ENCODE measurements at places on chromosomes 6 and 20.

DNA sequence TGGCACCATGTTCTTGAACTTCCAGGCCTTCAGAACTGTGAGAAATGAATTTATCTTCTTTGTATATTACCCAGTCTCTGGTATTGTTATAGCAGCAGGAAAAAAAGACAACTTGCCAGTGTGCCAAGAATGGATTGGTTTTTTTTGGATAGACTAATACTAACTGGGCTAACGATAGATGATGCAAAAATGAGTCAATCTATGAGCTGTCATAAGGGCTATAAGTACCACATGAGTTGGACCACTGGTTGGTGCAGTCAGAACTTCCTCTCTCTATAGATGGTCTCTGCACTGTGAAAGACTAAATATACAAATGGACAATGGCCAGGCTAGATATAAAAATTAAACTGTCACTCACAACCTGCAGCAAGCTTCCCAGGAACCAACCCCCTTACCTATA, 87.6 kb upstream of the COL21A1 start:
- no peak for DNase-seq

DNA sequence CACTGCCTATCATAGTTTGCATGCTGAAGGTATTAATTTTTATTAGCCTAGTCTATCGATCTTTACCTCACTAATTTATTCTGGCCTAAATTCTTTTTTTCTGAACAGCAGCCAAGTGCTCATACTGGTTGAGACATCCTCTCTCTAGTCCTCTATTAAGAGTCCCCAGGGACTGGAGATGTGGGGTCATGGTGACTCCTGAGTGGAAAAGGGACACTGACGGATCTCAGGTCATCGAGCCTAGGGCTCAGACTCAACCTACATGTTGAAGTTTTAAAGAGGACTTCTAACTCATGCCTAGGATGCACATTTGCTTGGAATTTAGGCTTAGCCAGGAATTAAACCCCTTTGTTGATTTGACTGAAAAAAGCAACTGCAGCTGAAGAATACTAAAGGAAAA, 378.1 kb downstream of the BTBD9 start:
- peak; percentile 23 for DNase-seq

- DNase-seq: no peak
Observed at GRCh38 chr6:151191527-151191926, 48.2 kb upstream of the AKAP12 start.

DNA sequence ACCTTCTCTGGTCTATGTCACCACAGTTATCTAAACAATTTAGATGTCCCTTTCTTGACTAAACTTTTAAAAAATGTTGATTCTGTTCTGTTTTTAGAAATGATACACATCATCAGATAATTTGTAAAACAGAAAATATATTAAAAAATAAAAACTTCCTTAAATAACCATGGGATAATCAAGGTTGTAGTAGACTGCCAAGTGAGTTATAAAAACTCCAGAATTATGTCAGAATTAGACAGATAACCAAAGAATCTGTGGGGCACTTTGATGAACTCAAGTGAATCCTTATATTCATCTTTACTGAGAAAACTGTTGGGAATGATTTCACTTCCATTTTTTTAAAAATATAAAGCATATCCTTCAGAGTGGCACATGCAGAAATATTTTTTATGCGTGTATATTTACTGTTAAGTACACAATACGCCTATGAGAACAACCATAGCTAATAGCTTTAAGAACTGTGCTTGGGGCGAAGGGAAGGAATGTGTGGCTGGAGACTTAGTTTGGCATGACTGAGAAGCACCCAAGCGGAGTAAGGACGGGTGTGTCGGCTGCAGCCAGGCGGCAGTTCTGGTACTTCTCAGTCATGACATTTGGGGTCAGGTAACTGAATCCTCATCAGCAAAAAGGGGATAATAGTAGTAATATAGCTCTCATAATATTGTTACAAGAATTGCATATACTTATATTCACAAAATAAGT, 604.7 kb upstream of the CITED2 start:
- DNase-seq: no peak

- DNase-seq: no peak
Observed at GRCh38 chr6:107809966-107810365, 14.1 kb downstream of the SCML4 start.

DNA sequence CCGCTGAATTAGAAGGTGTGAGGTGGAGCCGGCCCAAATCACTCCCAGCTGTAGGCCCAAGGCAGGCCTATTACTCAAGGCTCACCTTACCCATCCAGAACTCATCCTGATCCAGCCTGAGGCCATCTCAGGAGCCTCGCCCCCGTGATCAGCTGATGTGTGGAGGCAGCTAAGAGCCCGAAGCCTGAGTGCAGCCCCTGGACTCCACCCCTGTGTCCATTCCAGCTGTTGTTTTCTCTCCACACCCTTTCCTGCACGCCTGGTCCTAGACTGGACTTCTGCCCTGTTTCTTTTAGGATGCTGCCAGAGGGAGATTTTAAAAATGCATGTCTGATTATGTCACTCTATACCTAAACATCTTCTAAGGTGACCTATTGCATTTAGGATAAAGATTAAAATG, 124.7 kb upstream of the SUPT3H start:
- peak; percentile 18 for DNase-seq

- DNase-seq: no peak
Observed at GRCh38 chr6:125913145-125913544, 43.4 kb upstream of the HINT3 start.

DNA sequence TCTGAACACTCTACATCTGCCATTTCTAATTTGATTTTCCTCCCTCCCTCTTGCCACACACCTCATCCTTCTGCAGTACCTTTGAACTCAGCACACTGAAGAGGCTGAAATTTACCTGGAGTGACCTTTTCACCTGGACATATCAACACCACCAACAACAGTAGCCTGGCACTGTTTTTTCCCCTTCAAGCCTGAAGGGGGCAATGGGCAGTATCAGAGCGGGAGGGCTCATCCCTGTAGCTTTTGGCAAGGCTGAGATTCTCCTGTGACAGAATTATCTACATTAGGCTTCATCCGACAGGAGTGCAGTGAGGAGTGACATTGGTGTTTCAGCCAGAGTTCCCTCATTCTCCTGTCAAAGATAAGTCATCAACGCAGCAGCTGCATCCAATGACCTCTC, 312.8 kb upstream of the SPTLC3 start:
- DNase-seq: no peak

DNA sequence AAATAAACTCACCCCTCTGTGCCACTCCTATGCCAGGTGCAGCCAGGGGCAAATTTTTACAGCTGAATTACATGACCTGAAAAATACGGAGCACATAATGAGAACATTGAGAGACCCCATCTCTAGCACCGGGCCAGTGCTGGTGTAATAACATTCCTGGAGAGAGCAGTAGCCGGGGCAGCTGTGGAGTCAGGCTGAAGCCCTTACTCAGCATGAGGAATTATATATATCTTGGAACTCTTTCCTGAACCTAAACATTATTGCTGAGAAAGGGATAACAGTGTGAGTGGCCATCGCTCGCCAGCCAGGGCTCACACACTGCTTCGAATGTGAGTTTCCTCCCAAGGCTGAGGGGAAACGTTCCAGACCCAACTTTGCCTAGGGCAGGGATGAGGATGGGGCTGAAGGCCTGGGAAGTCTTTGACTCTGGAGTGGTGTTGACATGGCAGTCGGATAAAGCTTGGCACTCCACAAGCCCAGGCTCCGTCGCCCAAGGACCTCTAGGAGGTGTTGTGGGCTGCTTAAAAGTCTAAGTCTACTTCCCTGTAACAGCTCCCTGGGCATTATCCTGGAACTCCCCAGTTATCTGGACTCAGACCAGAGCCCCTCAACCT, 269.8 kb downstream of the CDC5L start:
- no peak for DNase-seq

GRCh38 chr20:45967551-45968080, 4.4 kb downstream of the ZNF335 start:
- DNase-seq: no peak

DNA sequence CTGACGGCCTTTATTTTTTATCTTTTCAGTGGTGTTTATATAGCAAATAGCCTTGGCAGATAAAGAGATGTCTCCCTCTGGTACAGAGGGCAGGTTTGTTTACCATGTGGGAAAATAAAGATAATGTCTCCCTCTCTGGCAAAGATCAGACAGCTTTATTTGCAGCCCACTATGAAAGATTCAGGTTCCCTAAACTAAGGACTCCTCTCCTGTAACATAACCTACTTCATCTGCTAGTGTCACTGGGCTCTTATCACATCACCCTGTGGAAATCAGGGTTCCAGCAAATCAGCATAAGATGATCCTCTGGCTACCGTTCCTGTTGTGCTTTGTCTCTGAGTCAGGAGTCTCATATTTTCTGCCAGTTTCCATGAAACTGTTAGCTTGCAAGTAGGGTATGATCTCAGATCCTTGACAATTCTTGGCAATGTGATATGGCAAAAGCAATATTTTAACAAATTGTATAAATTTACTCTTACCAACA, 3.1 kb downstream of the FBXL4 start:
- peak; percentile 71 for DNase-seq

DNA sequence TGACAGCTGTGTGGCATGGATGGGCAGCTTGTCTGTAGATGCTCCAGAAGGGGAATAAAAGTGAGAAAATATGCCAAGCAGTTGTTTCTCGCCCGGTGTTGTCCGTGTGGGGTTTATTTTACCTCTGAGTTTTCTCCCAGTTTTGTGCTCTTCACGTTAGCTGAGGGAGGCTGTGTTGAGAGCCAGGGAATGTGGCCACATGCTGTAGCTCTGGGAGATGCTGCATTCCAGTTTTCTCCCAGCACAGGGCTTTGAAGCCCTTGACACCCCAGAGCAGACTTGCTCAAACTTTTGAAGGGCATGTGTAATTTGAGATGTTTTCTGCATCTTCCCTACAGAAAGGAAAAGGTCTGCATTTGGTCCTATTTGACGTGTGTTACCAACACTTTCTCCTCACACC, 67.7 kb downstream of the RREB1 start:
- no peak for DNase-seq

DNA sequence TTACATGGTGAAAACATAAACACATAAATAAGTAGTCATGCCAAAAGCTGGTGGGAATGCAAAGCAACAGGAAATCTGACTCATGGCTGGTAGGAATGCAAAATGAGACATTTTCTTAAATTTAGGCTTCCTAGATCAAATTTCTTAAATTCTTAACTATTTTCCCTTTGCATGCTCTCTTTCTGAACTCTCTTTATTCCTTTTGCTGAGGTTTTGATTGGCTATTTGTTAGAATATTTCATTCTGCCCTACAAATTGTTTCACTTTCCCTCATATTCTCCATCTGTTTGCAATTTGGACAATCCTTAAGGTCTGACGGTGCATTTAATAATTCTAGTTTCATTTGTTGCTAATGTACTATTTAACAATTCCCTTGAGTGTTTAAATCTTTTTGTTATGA, 437.5 kb upstream of the RGS17 start:
- DNase-seq: no peak

- no peak for DNase-seq
Observed at GRCh38 chr6:143647191-143647590, 30.6 kb upstream of the PHACTR2 start.

- no peak for DNase-seq
Observed at GRCh38 chr6:118921084-118921483, 13.9 kb downstream of the MCM9 start.

GRCh38 chr6:438634-439170, 47.1 kb downstream of the IRF4 start:
- DNase-seq: no peak

DNA sequence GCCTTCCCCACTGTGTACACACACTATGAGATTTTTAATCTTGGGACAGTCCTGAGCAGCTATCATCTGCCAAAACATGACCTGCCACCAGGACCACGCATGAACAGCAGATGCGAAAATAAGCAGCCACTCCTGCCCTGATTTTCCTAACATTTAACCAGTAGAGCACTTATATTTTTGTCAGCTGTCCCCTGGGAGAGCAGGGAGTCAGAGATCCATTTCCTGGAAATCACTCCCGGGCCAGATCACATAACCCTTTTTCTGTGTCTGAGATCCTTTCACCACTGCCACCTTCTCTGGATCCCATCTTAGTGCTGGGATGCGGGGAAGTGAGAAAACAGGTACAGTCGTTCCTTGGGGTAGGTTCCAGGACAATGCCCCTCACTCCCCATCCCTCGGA, 5.7 kb downstream of the SDCBP2 start:
- peak; percentile 85 for DNase-seq

GRCh38 chr6:110882274-110882619, 7.7 kb downstream of the AMD1 start:
- DNase-seq: no peak

DNA sequence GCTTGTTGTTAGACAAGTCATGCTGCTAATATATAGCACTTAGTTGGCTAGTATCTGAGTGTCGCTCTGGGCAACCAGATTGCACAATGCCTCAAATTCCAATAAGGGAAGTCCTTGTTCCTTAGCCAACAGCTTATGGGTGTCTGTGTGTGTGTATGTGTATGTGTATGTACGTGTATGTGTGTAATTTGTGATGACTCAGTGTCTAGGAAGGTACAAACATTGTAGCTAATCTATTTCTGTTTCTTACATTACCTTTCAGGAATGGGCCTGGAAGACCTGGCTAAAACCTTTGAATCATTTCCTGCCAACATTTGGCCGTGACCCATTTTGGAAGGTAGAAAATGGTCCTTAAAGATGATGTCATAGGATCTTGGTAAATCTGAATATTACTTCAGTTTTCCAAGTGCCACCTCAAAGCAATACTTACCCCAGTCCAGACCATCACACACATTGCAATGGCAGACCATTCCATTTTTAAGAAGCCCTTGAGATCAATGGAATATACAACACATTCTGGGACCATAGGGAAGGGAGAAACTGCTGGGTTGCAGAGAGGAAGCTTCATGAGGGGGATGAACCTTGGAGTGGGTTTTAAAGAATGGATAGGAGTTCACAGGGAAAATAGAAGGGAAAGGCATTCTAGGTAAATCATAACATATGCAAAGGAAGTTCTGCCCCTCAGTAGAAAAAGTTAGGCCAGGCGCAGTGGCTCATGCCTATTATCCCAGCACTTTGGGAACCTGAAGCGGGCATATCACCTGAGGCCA, 25.1 kb downstream of the NEDD9 start:
- peak; percentile 80 for DNase-seq

GRCh38 chr6:161064915-161065314, 73.3 kb downstream of the MAP3K4 start:
- DNase-seq: no peak

DNA sequence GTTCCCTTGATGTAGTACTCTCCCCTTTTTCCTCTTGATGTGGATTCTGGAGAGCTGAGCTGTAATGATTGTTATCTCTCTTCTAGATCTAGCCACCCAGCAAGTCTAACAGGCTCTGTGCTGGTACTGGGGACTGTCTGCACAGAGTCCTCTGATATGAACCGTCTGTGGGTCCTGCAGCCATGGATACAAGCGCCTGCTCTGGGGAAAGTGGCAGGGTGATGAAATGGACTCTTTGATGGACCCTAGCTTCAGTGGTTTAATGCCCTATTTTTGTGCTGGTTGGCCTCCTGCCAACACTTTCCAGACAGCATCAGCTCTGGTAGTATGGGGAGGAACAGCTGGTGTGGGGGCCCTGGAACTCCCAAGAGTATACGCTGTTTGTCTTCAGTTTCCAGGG, 216.3 kb downstream of the ADGRG6 start:
- DNase-seq: no peak

- DNase-seq: peak; percentile 92
Observed at GRCh38 chr20:10648651-10649050, 25.1 kb downstream of the JAG1 start.
